ENCODE measurements at places on chromosomes 1 and 21.

- no peak for DNase-seq
These were observed 534.6 kb upstream of the PTBP2 start for GRCh38 chr1:96187020-96187419.

- no peak for DNase-seq
These were observed 1350.4 kb downstream of the AMY1C start for GRCh38 chr1:105100102-105100501.

DNA sequence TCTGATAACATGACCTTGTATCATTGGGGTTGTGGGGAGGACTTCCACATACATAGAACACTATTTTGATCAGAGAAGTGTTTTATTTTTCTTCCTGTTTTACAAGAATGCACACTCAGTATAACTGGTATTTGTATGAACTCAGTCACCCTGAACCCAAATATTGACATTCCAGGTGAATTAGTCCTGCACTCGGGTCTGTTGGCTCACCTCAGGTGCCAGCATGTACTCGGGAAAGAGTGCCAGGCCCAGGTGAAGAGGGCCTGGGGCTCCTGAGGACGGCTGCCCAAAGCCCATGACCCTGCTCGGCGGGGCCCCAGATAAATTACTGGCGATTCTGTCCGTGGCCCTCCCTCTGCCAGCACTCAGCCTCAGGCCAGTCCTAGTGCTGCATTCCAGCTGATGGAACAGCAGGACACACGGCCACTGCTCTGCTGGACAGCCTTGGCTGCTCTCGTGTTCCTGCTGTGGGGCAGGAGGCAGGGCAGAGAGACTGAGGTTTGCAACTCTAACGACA is 75.4 kb upstream of the TMPRSS2 start:
- no peak for DNase-seq

DNA sequence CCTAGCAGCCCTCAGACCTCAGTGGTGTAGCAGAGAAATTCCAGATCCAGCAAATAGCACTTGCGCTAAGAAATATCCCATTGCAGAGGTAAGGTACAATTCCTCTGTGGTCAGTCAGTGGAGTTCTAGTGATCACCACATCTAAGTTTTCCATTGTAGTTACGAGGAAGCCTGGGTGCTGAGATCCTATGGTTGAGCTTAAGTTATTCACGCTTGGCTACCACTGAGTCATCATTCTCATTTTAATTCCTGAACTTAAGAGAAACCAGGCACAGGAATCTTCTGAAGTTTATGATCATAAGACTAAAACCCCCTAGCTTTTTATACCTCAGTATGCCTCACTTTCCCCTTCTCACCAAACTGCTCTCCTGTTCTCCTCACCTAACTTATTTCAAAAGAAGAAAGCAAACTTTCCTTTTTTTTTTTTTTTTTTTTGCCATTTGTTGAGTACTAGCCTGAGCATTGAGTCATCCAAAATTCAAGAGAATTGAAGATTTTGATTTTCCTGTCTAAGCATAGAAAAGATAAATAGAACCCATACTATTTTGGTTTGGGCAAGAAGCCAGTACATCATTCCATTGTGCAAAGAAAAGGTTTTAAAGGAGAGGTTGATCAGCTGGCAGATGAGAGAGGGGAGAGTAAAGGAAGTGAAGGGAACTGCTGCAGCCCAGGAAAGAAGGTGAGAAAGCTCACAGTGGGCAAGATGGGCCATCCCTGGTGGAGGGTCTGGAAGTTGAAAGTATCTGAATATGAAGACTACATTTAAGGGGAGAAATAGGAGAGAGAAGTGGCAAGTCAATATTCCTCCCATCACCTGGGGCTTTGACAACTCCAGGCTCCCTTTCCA is 39.9 kb downstream of the SERBP1 start:
- DNase-seq = no peak

DNA sequence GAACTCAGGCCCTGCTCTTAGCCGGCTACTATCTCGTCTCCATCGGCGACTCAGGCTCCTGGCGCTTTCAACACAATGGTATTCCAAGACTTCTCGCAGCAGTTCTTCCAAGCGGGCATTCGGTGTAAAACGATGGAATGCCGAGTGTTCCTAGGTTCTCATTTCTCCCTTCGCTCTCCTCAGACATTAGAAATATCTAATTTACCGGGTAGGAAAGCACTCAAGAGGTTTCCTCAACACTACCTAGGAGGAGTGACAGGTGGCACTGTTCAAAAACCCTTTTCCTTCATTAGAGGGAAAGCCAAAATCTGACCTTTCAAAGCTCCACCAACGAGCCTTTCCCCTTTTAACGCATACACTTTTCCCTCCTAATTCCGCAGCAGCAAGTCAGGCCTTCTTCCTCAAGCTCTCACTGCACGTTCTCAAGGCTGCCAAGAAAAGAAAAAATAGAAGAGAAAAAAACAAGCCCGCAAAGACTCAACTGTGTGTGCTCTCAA is 601 bp downstream of the UBE2G2 start:
- no peak for DNase-seq

DNA sequence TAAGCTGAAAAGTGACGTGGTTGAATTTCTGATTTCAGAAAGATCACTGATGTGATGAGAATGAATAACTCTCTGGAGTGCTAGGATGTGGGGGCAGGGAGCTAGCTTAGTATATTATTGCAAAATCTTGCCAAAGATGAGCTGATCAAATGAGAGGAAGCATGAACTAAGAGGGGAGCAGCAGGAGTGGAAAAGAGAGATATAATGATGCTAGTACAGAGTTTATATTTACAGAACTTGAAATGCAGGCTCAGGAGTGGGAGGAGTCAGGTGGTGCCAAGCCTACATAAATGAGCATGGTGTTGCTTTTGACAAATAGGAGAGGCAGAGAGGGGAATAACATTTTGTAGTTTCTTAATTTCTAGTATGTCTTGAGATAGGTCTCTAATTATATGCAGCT is 38.1 kb upstream of the NBL1 start:
- no peak for DNase-seq

DNA sequence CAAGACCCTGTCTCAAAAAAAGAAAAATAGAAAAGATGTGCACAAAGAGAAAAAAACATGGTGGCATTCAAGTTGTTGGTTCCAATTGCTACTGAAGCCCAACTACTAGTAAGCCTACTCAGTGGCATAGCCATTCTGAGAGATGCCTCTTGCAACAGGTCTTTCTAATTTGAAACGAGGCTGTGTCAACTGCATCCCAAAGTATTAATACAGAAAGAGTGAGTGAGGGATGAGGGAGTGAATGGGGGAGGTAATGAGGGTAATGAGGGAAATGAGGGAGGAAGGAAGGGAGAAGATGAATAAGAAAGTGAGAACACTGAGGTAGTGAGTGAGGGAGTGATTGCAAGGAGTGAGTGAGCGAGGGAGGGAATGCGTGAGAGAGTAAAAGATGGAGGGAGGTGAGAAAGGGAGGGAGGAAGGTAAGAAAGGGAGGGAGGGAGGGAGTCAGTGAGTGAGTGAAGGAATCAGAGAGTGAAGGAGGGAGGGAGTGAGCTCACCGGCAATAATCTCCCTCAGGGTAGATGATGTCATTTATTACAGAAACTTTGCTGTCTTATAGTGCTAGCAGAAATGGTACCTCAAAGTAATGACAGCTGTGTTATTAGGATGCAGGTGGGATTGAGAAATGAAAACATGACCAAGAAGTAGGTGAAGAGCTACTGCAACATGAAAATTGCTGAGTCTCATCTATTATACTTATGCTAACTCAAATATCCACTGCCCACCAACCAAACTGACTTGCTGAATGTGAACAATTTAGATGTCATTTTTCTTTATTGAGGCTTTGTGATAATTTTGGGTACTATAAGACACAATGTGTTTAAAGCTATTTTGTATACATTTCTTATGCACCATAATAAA is 75.6 kb upstream of the ADAM30 start:
- DNase-seq = no peak

- no peak for DNase-seq
These were observed 22.2 kb upstream of the KPRP start for GRCh38 chr1:152735648-152736047.

GRCh38 chr21:35401476-35401875 is 352.4 kb upstream of the RUNX1 start:
- DNase-seq = no peak

DNA sequence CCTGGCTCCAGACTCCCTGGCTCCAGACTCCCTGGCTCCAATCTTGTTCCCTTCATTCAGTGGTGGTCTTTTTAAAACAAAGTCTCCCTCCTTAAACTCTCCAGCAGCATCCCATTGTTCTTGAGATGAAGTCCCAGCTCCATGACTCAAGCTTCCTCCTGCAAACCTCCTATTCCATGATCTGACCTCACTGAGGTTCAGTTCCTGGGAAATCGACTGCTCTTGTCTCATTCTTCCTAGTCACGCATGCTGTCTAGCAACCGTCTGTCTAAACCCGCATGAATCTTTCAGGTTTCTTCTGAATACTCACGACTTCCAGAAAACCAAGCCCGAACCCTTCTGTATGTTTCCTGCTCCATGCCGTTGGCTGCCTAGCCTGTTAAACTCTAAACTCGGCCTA is 91.9 kb downstream of the RAVER2 start:
- DNase-seq = no peak

GRCh38 chr21:35428489-35428888 is 379.4 kb upstream of the RUNX1 start:
- DNase-seq = no peak

- DNase-seq = no peak
These were observed 34.9 kb upstream of the ARHGEF16 start for GRCh38 chr1:3419415-3420204.

GRCh38 chr1:116226017-116226416 is 114.8 kb downstream of the MAB21L3 start:
- no peak for DNase-seq

DNA sequence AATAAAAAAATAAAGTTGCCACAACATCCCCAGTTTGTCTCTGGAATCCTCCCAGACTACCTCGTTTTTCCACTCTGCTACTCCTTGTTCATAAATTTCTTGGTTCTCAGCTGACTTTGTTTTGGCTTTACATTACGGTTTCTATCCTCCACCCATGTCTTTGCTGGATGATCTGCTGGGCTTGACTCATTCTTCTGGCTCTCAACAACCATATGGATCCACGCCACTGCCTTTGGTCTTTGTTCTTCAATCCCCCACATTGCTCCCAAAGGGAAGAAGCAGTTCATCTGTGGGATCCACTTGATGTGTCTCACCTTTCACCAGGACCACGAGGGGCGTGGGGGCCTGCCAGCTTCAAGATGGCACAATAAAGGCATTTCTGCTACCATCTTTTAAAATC is 67.1 kb upstream of the NBL1 start:
- DNase-seq = no peak

DNA sequence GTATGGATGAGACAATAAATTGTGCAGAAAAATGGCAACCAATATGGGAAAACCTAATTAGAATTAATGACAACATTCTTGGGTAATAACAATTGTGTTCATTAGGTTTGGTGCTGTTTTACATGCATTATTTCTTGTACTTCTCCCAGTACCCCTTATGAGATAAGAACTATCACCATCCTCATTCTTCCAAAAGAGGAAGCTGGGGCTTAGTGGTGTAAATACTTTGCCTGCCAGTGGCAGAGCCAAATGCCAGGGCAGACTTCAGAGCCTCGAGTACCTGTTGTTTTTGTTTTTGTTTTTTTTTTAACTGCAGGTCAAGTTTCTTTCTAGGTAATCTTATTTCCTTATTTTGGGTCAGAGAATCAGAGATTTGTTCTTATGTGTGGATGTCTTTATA is 206.4 kb downstream of the RHOU start:
- DNase-seq = no peak

DNA sequence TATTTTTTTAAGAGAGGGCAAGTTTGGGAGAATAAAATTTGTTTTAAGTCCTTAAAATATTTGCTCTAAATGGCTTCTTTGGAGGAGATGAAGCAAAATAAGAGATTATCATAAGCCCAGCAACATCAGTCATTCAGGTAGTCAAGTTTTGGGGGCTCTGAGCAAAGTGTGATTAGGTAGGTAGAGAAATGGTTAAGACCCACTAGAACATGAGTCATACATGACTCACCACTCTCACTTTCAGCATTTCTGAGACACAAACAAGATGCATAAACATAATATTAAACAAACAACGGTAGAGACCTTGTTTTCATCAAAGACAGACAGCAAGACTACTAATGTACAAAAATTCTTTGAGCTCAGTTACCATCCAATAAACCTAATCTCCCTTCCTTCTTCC is 272.2 kb downstream of the LMO4 start:
- no peak for DNase-seq

- DNase-seq = no peak
These were observed 8.7 kb upstream of the BRDT start for GRCh38 chr1:91940496-91940895.

- DNase-seq = no peak
These were observed 19.7 kb downstream of the FAM76A start for GRCh38 chr1:27745466-27745865.

GRCh38 chr1:24553931-24554330 is 2.0 kb upstream of the NCMAP start:
- no peak for DNase-seq
